ENCODE measurements at places on chromosomes 1 and 21.
A peak's percentile ranks its signal among the peaks of the same experiment; 100 is the strongest.

DNA sequence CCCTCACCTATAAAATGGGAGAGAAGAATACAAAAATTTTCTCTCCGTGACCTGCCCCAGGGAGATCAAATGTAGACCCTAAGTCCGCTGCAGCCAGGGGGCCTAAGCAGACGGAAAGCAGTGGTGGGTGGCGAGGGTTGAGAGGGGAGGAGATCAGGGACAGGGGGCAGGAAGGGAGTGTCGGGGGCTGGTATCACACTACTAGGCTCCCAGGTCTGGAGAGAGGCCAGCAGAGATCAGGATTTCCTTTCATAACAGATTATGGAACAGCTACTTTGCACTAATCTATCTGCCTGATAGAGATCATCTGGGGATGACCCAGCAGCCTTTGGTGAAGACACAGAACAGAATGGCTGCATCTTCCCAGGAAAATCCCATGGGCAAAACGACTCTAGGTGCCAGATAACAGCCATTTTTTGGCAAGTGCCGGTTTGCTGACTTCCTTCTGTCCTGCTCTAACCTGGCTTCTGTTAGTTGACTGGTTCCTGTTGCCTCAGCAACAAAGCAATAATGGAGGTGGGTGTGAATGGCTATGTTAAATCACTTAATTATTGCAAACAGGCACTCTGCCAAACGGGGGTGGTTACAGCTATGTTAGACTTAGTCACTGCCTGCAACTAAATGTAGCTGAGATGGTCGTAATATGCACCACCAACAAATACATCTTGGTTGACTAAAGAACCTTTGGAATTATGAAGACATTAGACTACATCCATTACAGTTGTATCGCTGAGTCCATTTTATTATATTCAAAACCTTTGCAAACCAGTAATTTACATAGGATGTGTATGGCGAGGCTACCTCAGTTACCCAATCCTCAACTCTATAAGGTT, 30.0 kb upstream of the EPS8L3 start:
- DNase-seq = peak; percentile 64

DNA sequence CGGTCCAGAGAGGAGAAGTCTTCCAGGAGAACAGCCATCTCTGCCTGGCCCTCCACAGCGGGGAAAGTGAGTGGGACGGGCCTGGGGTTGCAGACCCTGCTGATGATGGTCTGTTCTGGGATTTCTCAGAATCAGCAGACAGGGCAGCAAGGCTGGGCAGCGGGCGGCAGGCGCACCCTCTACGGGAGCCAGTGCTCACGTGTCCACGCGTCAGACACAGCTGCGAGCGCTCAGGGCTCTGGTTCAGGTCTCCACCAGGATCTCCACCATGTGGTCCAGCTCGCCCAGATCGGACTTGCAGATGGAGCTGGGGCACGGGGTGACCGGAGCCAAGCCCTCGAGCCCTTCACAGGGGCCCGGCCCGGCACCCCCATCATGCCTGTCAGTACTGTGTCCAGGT, 5.5 kb downstream of the CLCA4 start:
- no peak for DNase-seq

GRCh38 chr1:160711602-160712311, at the start of gene CD48:
CD48 (minus strand) TSS chr1:160711822; CDS start chr1:160711763, 59 bp downstream.
- DNase-seq = no peak

- no peak for DNase-seq
Measured at GRCh38 chr1:109412551-109412950, 13.7 kb downstream of the PSMA5 start.

- no peak for DNase-seq
Measured at GRCh38 chr21:42051788-42052187, 19.3 kb upstream of the UMODL1 start.

DNA sequence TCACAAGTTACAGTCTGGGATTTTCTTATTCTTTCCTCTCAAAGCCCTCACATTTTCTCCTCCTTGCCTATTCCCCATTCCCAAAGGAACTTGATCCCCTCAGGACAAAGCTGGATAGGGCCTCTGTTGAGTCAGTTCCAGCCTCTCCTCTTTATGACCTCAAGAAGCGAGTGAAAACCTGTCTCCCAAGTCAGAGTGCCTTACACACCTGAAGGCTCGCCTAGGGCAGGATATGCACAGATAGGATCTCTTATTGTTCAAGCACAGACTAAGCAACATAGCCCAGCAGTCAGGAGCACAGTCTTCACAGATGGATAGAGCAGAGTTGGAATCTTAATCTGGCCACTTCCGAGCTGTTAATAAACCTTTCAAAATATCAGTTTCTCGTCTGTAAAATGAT, 60.8 kb upstream of the PRRC2C start:
- DNase-seq = no peak

DNA sequence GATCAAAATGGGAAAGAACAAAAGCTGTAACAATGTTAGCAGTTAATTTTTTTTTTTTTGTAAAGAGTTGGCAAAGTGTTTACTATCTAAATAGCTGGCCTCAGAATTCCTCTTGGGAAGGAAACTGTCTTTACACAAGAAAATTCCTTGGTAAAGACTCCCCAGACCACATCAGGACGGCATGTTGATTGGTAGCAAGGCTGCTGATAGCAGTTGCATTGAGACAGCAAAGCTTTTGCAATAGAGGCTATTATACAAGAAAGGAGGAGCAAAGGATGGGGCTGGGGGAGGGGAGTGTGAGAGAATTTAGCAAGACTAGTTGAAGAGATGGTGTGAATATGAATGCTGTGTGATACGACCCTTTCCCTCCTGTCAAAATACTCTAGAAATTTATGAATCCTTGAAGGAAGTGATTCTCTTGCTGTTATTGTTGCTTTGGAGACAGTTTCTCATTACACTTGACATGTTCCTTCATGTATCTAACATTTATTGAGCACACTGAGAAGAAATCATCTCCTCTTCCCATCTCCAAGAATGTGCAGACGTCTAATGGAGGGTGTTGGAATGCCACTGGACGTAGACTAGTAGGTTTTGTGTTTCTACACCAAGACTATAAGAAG, 355.6 kb downstream of the SIPA1L2 start:
- no peak for DNase-seq

- no peak for DNase-seq
Measured at GRCh38 chr1:230277201-230278025, 148.7 kb downstream of the PGBD5 start.

DNA sequence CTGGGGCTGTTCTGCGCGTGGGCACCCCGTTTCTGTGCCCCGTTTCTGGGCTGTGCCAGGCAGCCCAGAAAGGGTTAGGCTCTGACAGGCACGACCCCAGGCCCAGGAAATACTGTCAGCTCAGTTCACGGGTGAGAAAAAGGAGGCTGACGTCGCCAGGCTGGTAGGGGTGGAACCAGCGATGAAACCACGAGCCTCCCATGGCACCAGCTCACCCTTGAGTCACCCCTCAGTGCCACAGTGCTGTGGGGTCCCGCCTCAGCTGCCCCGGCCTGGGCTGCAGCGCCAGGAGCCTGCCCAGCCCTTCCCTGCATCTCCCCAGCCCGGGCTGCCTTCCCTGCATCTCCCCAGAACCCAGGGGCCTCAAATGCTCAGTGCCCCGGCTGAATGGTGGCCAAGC, 11.5 kb downstream of the MEGF6 start:
- DNase-seq = no peak

GRCh38 chr1:221294242-221294641, 415.0 kb downstream of the HLX start:
- DNase-seq = no peak

GRCh38 chr1:30804352-30804751, 46.8 kb upstream of the LAPTM5 start:
- no peak for DNase-seq

GRCh38 chr1:5576011-5576672, 416.1 kb downstream of the NPHP4 start:
- DNase-seq = no peak

GRCh38 chr1:101128211-101128727, 102.7 kb upstream of the DPH5 start:
- no peak for DNase-seq

DNA sequence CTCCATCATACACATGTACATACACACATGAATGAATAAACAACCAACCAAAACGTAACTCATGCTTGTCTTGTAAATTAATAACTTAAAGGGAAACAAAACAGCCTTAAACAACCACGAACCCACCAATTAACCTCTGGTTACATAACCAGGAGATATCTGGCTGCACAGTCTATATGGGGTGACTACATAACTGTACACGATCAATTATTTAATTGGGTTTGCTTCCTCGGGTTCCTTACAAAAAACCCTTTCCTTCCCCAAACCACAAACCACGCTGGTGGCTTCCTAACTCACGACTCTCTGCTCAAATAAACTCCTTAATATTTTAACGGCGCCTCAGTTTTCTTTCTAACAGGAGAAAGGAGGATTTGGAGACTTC, 744 bp downstream of the ZNF670 start:
- no peak for DNase-seq

DNA sequence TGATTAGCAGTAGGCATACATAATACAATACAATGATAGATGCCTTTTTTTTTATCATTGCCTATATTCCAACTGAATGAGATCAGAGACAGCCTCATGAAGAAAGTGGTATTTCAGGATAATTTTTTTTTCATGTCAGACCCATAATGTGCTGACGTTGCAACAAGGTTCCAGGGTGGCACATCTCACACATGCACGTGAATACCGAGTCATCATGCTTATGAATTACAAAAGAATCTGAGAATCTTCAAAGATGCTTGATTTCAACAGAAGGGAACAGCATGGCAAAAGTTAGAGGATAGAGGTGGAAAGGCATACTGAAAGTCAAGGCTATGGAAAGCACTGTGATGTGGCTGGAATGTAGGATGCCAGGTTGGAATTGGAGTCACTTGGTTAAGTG, 5.0 kb upstream of the RNF11 start:
- DNase-seq = no peak

GRCh38 chr1:71054281-71054731, 6.7 kb upstream of the PTGER3 start:
- DNase-seq = no peak

GRCh38 chr1:32394890-32395432, 720 bp upstream of the BSDC1 start:
- DNase-seq = no peak

- DNase-seq = no peak
Measured at GRCh38 chr1:220421508-220421907, 106.4 kb upstream of the MARK1 start.

DNA sequence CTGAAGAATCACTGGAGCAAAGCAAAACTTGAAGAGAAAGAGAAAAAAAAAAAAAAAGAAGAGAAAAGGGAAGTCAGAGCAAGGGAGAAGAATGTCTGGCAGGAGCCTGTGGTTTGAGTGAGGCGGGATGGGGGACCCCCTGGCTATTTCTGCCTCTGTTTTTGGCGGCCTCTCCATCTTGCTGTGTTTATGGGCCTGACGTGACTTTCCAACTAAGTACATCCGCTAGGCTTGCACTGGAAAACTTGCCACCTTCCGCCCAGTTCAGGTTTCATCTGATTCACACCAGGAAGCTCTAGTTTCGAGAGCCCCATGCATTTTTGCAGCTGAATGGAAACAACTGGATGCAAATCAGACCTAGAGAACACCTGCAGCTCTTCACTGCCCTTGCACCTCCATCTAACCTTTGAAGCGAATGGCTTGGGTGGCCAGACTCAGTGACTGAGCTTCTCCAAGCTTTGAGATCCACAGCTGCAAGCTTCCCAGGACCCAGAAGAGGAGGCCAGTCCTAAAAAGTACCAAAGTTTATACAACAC, 28.0 kb downstream of the TBX15 start:
- no peak for DNase-seq

DNA sequence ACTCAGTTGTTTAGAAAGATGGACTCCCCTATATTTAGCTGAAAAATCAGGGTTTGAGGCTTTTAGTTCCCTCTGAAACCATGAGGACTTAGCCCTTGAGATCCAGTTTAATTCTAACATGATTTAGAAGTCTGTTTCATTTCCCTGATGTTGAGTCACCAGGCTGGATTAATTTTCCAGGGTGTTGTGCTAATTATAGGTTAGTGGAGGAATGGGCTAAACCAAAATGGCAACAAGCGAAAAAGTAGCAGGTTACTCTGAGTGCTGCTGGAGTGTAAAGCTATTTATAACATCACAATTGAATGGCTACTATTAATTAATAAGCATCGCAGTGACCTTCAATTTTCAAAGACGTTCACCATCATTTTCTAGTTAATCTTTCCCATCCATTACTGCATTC, 15.5 kb upstream of the USP24 start:
- DNase-seq = no peak

GRCh38 chr1:109091839-109092193, 1.3 kb downstream of the TMEM167B start:
- no peak for DNase-seq

GRCh38 chr1:244834543-244835275, 749 bp upstream of the COX20 start:
- DNase-seq = no peak

DNA sequence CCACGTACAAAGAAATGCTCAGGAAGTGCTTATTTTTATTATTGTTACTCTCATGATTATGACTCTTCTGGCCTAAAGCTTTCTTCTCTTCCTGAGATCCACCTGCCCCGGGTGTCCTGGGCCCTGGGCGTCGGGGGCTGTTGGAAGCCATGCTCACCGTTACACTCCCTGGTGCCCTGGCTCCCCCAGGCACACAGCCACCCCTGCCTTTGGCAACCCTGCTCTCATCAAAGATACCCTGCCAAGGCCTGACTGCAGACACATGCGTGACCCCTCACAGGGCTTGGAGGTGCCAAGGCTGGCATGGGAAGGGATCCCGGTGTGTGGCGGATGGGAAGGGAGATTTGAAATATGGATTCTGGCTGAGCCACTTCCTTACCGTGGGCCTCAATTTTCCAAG, 3.3 kb upstream of the KISS1 start:
- no peak for DNase-seq

DNA sequence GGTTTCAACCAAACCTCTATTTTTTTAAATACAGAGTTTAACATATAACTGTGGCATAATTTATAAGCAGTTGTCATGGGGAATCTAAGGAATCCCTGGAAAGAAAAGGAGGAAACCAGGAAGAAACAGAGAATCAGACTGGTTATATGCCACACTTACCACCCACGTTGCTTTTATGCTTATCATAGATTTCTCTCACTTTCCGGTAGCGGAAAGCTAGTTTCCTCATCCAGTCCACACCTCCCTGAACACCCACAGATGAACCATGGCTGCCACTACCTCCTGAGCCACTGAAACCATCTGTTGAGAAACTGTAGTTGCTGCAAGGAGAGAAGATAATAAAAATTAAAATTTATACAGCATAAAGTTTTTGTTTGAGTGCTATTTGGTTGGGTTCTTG, 33.5 kb downstream of the XKR8 start:
- DNase-seq = no peak

DNA sequence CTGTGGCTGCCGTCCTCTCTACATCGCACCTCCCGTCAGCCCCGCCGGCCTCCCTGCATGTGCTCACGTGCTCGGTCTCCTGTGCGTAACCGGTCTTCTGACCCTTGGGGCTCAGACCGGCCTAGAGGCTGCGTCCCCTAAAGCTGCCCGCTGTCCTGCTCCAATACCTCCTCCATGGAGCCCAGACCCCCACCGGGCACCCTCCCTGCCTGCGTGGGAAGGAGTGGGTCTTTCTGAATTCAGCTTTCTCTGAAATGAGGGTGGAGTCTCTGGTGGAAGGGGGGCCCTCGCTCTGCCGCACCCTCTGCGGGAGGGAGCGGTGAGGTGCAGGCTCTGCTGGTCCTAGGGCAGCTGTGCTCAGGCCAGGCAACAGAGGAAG, 18.7 kb upstream of the POFUT2 start:
- no peak for DNase-seq

Measured in left forelimb (tissue), 1 donor.